ENCODE measurements at places on chromosomes 2 and 18.

DNA sequence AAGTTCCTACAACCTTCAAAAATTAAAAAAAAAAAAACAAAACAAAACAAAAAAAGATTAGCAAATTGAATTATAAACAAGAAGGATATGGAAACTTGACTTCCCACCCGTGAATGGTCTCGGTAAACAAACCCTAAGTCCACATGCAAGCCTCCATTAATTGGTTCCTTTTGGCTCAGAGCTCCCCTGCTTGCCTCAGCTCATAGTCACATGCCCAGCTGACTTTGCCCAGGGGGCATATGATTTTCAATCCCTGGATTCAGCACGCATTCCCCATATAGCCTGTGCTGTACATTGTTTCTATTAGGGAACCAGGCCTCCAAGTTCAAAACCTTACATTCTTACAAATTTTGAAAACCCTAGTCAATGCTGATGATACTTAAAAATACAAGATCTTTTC lies 95.0 kb downstream of the PID1 start:
- DNase-seq = no peak

- DNase-seq = no peak
These were observed 4.0 kb upstream of the HOXD4 start for GRCh38 chr2:176147210-176147799.

DNA sequence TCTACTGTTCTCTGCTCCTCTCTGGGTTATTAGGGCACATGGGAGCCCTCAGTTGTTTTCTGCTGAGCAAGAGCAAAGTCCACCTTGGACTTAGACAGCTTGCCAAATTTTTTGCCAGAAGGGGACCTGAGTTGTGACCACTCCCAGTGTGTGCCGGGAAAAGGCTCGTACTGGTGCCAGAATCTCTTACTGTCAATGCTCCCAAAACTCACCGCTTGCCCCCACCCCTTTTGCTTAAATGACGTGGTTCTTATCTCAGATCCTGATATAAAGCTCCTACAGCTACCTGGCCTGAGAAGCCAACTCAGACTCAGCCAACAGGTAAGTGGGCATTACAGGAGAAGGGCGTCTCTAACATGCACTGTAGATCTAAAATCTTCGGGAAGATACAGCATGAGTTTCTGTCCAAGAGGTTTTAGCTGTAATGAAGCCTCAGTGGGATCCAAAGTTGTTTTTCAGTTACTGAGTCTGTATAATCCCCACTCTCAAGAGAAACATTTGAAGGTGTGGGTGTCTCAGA lies at the start of gene REG1A:
Gene REG1A (plus strand): TSS at position 295 of the 520 bp plus-strand sequence. CDS start 374 bp downstream, outside the sequence.
- DNase-seq = no peak

GRCh38 chr2:128169497-128169896 lies 78.5 kb downstream of the UGGT1 start:
- DNase-seq = no peak

GRCh38 chr2:24985511-24985910 lies 13.8 kb upstream of the DNAJC27 start:
- DNase-seq = no peak

DNA sequence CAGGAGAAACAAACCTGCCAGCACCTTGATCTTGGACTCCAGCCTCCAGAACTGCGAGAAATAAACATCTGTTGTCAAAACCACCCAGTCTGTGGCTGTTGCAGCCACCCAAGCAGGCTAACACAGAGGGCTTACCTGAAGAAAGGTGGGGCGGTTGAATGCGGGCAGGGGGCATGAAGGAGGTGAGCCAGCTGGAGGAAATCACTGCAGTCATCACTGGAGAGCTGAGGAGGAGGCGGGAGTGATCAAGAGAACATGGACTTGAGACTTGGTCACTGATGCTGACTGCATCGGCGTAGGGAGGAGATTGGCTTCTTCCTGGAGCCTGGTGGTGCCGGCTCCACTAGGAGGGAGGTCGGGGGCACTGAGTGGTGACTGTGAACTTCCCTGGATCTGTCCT lies 14.6 kb upstream of the ARMC9 start:
- no peak for DNase-seq

DNA sequence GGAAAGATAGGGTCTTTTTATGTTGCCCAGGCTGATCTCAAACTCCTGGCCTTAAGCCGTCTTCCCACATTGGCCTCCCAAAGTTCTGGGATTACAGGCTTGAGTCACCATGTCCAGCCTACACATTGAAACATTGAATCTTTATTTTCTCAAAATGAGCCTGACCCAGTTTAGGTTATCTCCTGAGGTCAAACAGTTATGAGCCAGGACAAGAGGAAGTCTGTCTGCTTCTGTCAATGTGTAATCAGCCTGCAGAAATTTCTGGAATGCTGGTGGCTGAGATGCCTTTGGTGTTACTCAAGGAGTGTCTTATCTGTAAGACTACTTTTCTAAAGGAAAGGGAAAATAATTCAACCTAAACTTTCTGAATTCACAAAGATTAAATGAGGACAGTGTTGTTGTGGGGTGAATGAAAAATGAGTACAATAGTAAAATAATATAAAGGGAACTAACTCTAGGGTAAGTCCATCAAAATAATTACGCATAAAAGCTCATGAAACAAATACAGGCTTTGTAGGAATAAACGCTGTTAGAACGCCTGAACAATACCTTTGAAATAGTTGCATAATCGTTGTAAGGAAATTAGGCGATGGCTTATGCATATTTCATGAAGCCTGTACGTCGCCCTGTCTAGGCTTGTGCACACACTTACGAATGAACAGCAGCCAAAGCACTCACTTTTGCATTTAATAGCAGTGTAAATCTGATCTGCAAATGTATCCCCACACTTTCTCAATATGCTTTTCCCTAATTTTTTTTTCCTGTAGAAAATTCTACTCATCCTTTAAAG lies 260.8 kb downstream of the RDH14 start:
- DNase-seq = no peak

DNA sequence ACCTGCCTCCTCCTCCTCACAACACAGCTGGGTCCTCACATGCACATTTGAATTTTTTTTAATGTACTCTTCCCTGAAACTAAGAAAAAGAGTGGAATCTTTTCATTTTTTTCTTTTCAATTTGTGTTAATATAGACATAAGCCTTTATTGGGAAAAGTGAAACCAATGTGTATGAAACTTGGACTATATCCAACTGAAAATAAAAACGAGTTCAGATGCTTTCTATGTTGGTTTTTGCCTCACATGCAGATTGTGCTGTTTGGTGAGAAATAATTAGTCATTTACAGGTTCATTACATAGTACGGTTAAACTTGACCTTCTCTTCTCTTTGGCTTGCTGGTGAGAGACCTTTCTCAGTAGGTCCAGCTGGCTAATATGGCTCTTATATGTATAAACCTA lies 515.2 kb upstream of the FANCL start:
- DNase-seq = no peak

DNA sequence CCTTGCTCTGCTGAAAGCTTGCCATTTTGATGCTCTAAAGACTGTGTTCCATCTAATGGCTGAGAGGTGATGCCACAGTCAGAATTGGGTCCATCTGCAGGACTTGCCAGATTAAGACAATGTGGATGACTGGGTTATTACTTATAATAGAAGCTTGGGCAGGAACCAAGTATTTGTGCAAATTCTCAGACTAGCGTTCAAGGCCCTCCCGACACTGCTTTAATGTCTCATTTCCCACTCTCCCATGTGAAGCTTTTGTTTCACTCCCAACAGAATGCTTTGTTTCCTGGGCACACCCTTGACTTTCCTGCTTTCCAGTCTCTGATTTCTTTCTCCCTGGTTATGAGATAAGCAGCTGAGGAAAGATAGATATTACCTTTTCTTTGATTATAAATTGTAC lies 215.8 kb downstream of the KCNS3 start:
- DNase-seq = no peak

- no peak for DNase-seq
These were observed 267.9 kb downstream of the FBXO15 start for GRCh38 chr18:73879766-73880165.

- DNase-seq = no peak
These were observed 42.9 kb upstream of the RFX8 start for GRCh38 chr2:101517758-101518271.

Measured in GM12891 (cell line).